Aortic smooth muscle cell (primary cell): ENCODE measurements at places on chromosomes 2 and 18. TPM values are rescaled to one million over a fixed set of nuclear protein-coding genes. Genes with fewer than 3 reads are reported as not detected.

SIX2 gene
- 0.75 and 9.8 TPM in 2 replicates for total RNA-seq

GPD2 gene
- 43.6 and 85.5 TPM in 2 replicates for total RNA-seq

IL36RN gene
- not detected in 2 replicates for total RNA-seq

CCDC141 gene
- total RNA-seq, result 2.6 and 7.9 TPM in 2 replicates

TMEFF2 gene
- total RNA-seq, result 0.26 and 0.31 TPM in 2 replicates
